Foreskin keratinocyte (primary cell): ENCODE measurements at places on chromosomes 13 and 19. TPM values are rescaled to one million over a fixed set of nuclear protein-coding genes. Genes with fewer than 3 reads are reported as not detected.

GRCh38 chr19:14674764-14675163 is at the start of gene ADGRE3:
ADGRE3 (minus strand) TSS chr19:14674844; CDS start chr19:14674770, 74 bp downstream.
- DNase-seq: no peak

- DNase-seq: no peak
Measured at GRCh38 chr13:49602005-49602404, 16.6 kb upstream of the RCBTB1 start.

GRCh38 chr19:1837222-1837565 is 11.1 kb downstream of the REXO1 start:
- no peak for DNase-seq

DNA sequence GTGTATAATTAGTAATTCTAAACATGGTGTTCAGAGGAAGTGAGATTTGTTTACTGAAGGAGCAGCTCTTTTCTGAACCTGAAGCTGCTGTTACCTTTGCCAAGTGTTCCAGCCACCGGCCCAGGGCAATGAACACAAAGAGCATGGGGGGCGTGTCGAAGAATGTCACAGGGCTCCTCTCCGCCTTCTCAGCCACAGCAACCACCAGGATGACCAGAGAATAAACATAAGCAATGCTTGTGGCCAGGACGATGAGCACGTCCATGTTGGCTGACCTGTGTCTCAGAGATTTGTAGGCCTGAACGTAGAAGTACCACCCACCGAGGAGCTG is 53.1 kb downstream of the ATP7B start:
- DNase-seq: no peak

DNA sequence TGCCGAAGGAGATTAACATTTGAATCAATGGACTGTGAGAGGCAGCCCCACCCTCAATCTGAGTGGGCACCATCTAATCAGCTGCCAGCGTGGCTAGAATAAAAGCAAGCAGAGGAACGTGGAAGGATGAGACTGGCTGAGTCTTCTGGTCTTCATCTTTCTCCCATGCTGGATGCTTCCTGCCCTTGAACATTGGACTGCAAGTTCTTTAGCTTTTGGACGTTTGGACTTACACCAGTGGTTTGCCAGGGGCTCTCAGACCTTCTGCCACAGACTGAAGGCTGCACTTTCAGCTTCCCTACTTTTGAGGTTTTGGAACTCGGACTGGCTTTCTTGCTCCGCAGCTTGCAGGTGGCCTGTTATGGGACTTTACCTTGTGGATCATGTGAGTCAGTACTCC is 14.7 kb downstream of the NHLRC3 start:
- no peak for DNase-seq

DNA sequence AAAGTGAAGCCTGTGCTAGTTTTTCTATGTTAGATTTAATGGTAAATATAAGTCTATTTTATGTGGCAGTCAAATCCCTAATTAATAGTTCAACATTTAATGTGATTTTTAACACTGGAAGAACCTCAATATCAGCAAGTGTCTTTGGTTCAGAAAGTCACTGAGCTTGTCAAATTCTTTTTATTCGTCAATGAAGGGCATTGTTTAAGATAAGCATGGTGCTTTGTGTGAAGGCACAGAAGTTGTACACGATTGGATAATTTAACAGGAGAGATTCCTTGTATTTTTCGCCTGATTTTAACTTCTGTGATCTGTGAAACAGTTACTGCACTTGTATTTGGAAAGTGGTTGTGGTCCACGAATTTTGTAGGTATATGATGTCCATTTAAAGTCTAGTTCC is 30.2 kb upstream of the RB1 start:
- no peak for DNase-seq

- DNase-seq: no peak
Measured at GRCh38 chr19:15251749-15252397, 19.6 kb upstream of the EPHX3 start.

CATSPERD gene
- not detected in 2 replicates for total RNA-seq

DAND5 gene
- total RNA-seq: 0.07 and 0.14 TPM in 2 replicates

ADGRE3 gene
- not detected in 2 replicates for total RNA-seq

PEPD gene
- 25.9 and 28.1 TPM in 2 replicates for total RNA-seq

KCNRG gene
- 0.49 and 0.61 TPM in 2 replicates for total RNA-seq
